ENCODE measurements at places on chromosomes 5 and 9. TPM values are rescaled to one million over a fixed set of nuclear protein-coding genes. Genes with fewer than 3 reads are reported as not detected.

DNA sequence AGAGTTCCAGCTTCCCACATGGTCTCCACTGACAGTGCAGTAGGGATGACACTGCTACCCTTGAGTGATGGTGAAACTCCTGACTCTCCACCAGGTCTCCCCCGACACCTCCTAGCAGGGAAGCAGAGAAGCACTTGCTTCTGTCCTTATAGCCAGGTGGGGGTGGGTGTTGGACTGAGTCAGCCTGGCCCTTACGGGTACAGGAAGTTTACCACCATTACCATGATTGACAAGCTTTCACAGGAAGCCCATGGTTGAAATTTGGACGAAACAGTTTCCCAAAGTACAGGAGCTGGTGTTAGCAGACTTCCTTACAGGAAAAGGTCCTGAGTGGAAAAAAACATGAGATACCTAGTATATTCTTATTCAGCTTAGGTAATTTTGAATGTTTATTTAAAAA lies 3.1 kb upstream of the FBXL7 start:
- DNase-seq: no peak

DNA sequence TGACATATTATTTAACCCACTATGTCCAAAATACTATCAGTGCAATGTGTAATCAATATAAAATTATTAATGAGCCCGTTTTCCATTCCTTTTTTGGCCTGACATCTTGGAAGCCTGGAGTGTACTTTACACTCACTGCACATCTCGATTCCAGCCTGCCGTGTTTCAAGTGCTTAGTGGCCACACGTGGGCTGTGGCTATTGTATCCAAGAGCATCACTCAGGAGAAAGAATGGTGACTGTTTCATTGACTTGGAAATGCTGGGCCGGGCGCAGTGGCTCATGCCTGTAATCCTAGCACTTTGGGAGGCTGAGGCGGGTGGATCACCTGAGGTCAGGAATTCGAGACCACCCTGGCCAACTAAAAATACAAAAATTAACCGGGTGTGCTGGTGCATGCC lies 54.5 kb downstream of the CFAP77 start:
- DNase-seq: no peak

DNA sequence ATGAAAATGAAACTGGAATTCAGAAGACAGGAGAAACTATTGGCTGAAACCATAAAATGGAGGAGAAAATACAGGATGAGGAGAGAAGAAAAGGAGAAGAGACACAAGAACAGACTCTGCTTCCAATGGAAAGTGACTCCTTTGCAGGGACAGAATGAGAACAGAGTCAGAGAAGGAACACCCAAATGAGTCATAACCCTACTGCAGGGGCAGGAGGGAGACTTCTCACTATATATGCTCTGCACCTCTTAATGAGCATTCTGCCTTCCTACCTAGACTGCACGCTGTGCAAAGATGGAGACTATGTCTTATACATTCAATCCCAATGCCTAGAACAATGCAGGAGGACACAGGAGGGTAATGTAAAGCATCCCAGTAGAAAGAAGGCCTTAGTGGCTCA lies 2.1 kb downstream of the SAXO1 start:
- DNase-seq: no peak

DNA sequence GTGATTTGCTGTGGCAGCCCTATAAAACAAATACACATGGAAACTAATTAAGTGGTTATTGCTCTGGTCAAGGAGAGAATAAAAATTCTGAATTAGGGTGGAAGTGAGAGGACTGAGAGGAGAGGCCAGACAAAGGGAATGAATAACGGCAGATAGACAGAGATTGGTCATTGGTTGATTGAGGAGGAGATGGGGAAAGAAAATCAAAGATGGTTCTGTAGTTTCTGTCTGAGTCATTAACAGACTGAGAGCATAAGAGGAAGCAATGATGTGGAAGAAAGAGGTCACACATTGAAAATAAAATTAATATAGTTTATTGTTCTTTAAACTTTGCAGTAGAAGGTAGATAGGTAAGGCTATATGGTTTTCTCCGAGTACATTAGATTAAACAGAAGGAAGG lies 469.8 kb downstream of the ACTL7B start:
- no peak for DNase-seq

- no peak for DNase-seq
Observed at GRCh38 chr9:100600521-100601079, 22.7 kb downstream of the CAVIN4 start.

GRCh38 chr9:69556707-69557106 lies 115.5 kb downstream of the APBA1 start:
- no peak for DNase-seq

DNA sequence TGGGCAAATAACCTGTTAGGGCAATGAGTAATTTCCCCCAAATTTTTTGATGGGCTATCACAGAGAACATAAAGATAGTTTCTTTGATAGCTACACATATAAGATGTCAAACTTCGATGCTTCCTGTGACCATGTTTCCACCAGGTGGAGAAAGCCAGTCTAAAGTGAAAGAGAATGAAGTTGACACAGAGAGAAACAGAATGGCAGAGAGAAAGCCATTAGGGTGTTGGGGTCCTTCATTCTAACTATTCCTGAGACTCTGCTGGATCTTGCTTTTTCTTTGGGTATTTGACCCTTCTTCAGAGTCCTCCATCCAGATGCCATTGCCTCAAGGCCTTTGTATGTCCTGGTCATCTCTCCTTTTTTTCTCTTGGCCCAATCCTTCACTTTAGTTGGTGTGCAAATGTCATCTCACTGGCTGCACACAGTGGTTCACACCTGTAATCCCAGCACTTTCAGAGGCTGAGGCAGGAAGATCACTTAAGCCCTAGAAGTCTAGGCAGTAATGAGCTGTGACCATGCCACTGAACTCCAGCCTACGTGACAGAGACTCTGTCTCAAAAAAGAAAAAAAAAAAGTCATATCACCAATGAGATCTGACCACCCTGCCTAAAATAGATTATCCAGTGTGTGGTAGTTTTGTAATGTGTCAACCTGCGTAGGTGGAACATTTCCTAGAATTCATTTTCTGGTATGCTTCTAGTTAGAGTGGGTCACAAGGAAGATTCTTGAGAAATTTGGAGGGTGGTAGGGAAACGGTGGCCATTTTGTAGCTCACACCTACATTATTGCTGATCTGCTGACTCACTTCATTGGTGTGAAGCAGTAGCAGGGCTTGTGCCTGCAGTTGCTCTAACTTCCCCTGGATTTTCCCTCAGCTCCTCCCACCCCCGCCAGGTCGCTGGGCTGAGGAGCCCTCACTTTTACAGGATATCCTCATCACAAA lies 20.8 kb upstream of the KIF2A start:
- no peak for DNase-seq

DNA sequence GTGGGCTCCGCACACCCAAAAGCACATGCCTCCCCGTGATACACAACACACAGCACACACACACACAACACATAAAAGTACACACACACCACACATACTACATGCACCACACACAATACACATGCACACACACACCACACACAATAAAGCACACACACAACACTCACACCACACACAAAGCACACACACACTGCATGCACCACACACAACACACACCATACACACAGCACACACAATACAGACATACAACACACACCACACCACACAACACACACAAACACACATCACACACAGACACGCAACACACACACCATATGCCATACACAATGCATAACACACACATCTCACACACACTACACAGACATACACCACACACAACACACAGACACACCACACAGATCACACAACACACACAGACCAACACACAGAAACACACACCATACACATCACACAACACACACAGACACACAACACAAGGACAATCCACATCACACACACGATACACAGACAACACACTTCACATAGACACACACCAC lies 3.4 kb upstream of the CCDC187 start:
- no peak for DNase-seq

DNA sequence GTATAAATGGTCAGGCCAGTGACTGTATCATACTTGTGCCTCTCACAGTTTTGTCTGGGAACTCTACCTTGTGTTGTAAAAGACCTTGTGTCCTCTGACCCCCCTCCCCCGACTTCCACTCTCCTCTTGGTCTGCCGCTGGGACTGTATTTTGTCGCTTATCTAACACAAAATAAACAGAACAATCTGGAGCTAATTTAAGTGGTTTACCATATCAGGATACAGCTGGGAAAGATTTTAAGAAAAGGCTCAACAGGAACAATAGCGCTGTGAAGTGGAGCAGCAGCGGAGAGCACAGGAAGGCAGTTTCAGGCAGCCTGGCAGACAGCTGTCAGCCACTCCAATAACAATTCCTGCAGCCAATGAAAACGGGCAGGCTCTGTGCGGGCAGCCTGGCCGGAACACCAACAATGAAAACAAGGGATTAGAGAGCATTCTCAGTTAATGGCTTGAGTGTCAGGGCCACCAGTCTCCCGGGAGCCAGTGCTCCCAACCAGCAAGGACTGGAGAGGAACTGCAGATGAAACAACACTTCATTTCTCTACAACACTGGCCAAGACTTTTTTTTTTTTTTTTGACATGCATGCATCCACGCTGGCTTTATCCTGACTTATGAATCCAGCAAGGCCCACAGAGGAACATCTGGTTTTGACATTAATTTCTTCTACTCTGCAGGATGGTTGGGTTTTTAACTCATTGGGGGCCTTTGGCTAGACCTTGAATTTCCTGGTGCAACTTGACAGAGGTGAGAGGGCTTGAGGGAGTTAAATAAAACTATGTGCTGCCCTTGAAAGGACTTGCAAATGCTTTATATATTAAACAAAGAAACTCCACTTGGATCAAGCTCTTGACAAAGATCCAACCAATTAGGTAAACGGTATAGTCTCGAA lies 76.7 kb downstream of the ARSB start:
- no peak for DNase-seq

- DNase-seq: no peak
Observed at GRCh38 chr5:160458806-160459800, 37.4 kb downstream of the PTTG1 start.

GRCh38 chr5:94094793-94095441 lies 353.5 kb upstream of the POU5F2 start:
- DNase-seq: no peak

The PRPF4 gene
- total RNA-seq: 36.7 TPM

The TLE1 gene
- total RNA-seq: 16.3 TPM

The SLC27A6 gene
- not detected for total RNA-seq

The IFNB1 gene
- total RNA-seq: not detected

The CDHR2 gene
- total RNA-seq: 0.42 TPM
